ENCODE measurements at places on chromosomes 3 and 15.

DNA sequence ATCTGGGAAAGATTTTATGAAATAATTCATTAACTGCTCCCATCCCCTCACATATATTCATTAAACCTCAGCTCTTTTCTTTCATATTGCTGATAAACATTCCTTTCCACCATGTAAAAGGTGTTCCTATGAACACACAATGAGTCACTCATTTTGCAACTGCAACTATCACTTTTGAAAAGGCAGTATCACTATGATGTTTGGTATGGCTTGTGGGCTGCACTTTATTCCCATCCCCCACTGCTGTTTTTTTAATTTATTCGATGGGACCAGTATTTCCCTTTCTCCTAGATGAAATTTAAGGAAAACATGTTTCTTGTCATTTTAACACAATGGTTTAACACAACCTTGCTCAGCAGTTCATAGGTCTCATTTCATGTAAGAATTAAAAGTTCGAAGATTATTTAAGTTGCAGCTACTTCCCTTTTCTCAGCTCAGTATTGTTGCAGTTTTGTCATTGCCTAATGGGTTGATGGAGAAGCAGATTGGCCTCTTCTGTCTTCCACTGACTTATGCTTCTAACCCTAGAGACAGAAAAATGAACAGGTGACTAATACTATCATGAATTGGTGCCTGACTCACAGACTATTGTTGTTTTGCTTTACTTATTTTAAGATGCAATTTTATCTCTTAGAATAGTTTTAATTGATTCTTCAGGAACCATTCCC is 280.3 kb downstream of the ZPLD1 start:
- no peak for DNase-seq

GRCh38 chr3:10007126-10007782 is 19.0 kb upstream of the FANCD2 start:
- DNase-seq, result no peak

- peak; percentile 67 for DNase-seq
Measured at GRCh38 chr3:45987368-45988291, 8.0 kb downstream of the FYCO1 start.

- DNase-seq, result peak; percentile 55
Measured at GRCh38 chr15:99100245-99101173, 4.4 kb upstream of the SYNM start.
